Skeletal muscle cell (primary cell): ENCODE measurements at places on chromosomes 5 and 9.
A peak's percentile ranks its signal among the peaks of the same experiment; 100 is the strongest.

- no peak for DNase-seq
Measured at GRCh38 chr9:85716031-85716877, 25.5 kb downstream of the AGTPBP1 start.

GRCh38 chr9:90851444-90851843, 49.8 kb downstream of the SYK start:
- no peak for DNase-seq

GRCh38 chr5:58197875-58198274, 262.0 kb downstream of the PLK2 start:
- no peak for DNase-seq

GRCh38 chr5:175902026-175902425, 30.6 kb downstream of the CPLX2 start:
- DNase-seq, result no peak

DNA sequence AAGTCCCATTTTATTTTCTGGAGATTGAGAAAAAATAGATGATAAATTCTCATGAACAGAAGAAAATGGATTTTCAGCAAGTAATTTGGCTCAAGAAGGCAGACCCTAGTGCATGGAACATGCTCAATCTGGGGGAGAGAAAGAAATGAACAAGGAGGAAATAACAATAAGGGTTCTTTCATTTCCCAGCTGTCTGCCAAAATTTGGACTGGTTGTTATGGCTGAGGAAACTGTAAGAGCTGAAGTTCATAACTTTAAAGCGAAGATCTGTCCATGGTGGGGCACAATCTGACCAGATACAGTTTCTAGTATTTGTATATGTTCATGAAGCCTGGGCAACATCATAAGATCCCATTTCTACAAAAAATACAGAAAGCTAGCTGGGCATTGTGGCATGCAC, 1386.5 kb upstream of the DMAC1 start:
- DNase-seq, result no peak

- DNase-seq, result no peak
Measured at GRCh38 chr9:7906783-7907550, 107.4 kb upstream of the DMAC1 start.

DNA sequence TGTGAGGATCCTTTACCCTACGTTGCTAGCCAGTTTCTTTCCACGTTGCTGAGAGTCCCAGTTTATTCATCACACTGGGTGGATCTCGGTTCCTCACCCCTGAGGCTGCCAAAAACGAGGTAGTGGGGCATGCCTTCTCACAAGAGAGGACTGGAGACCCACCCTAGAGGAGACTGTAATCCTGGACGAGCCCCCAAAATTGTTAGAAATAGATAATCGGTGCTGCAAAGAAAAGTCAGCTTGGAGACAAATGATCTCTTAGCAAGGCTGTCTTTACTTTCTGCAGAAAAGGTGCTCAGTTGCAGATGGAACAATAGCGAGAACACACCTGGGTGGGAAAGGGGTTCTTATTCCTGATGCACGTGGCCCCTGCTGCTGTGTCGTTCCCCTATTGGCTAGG, 101.8 kb downstream of the TMEM167A start:
- no peak for DNase-seq

DNA sequence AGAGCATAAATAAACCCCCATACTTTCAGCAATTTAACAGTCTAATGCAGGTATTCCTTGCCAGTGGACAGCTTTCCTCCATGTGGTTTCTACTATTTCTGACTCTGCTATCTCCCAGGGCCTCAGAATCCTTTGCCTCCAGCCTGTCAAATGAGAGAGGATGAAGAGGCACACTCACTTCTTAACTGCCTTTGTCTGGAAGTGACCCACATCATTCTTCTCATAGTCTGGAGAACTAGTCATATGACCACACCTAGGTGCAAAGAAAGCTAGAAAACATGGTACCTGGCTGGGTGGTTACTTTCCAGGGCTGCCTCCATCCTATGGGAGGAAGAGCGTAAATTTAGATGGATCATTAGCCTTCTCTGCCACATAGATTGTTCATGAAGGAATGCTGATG, 22.5 kb downstream of the PALM2AKAP2 start:
- DNase-seq, result no peak

- DNase-seq, result no peak
Measured at GRCh38 chr9:126326228-126327005, at the start of gene MVB12B. TSS of gene MVB12B (plus strand) at chr9:126326829. CDS start at chr9:126326930, 101 bp downstream.

GRCh38 chr9:4923141-4923540, 61.9 kb upstream of the JAK2 start:
- DNase-seq, result no peak

- no peak for DNase-seq
Measured at GRCh38 chr5:58022055-58022454, 437.8 kb downstream of the PLK2 start.

GRCh38 chr5:115262321-115263077, at the start of gene PGGT1B:
TSS of gene PGGT1B (minus strand) at chr5:115262877. CDS start at chr5:115262851, 26 bp downstream.
- no peak for DNase-seq

GRCh38 chr5:68345171-68345570, 129.6 kb downstream of the PIK3R1 start:
- no peak for DNase-seq

GRCh38 chr9:112446526-112446925, 40.1 kb upstream of the KIAA1958 start:
- DNase-seq, result no peak

GRCh38 chr5:138351056-138351455, 1.4 kb upstream of the KDM3B start:
- DNase-seq, result peak; percentile 75

DNA sequence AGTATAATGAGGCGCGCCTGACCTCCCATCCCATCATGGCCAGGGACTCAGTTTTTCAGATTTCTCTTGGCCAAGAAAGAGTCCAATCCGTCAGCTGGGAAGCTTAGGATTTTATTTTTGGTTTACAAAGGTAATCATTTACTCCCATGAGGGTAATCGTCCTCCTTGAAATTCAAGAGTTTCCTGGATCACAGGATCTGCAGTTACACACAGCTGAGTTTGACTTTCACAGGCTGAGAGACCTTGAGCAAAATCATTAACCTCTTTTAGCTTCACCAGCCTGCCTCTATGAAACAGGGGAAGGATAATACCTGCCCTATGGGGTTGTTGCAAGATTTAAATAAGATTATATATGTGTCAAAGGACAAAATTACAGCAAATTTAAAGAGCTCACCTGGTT, 15.4 kb upstream of the AK3 start:
- DNase-seq, result no peak

GRCh38 chr9:124010303-124010664, 1.3 kb upstream of the LHX2 start:
- DNase-seq, result no peak

- no peak for DNase-seq
Measured at GRCh38 chr5:56112526-56113121, 117.9 kb upstream of the IL6ST start.

DNA sequence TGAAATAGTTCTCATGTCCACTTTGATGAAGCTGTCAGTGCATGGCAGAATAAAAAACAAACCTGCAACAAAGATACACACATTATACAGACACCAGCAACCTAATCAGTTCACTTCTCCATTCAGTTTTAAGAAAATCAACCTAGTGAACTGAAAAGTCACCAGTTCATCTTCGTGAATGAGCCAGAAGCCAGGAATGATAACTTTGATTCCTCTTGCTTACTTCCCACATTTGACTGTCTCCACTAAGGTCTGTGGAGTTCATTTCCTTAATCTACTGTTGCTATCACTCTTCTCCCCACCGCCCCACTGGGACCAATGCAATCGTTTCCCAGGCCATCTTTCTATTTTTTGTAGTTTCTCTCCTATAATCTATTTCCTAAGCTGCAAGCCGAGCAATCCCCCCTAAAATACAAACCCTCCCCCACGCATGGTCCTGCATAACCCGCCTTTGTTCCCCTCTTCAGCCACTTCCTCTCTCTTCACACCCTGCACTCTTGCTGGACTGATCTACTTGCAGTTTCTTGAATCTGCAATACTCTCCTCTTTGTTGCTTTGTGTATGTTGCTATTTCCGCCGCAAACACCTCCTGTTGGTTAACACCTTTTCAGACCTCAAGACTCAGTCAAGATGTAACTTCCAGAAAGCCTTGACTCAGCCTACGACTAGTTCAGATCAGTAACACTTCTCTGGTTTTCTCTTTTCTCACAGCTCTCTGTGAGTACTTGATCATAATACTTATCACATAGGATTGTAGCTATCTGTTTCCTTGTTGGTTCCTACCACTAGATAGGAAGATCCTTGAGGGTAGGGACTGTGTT, 16.6 kb downstream of the STOM start:
- no peak for DNase-seq

- DNase-seq, result no peak
Measured at GRCh38 chr5:74272831-74273451, 367.6 kb downstream of the ENC1 start.

- no peak for DNase-seq
Measured at GRCh38 chr5:176621661-176622079, 8.7 kb downstream of the SNCB start.

- DNase-seq, result no peak
Measured at GRCh38 chr5:102921341-102922044, 166.4 kb downstream of the PAM start.

- DNase-seq, result no peak
Measured at GRCh38 chr5:44868541-44868940, 59.8 kb downstream of the MRPS30 start.

DNA sequence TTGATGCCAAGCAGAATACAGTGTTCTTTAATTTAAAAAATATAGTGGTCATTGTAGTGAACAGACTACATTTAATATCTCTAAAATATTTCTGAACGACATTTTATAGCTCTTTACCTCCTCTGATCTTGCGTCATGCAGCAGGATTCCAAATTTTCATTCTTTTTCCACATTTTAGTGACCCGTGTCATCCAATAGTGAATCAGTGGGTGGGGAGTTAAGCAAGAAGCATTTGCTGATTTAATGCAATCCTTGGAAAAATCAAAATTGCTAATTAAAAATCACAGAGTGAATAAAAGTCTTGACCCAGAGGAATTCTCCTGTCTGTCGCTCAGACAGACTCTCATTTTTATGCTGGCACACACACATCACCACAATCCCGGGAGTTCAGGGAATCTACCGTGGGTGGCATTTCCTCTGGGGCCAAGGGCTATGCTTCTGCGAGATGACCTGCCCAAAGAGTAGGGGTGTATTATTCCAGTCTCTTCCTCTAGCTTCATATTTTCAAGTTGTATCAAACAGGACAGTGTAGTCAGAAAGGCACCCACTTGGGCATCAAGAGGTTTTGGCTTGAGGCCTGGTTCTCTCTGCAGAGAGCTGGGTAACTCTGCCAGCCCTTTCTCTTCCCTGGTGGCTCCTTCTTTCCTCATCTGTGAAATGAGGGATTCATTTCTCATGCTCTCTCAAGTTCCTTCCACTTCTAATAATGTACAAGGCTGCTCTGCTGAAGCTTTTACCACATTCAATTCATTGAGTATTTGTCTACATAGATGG, 24.8 kb upstream of the OTP start:
- DNase-seq, result no peak

DNA sequence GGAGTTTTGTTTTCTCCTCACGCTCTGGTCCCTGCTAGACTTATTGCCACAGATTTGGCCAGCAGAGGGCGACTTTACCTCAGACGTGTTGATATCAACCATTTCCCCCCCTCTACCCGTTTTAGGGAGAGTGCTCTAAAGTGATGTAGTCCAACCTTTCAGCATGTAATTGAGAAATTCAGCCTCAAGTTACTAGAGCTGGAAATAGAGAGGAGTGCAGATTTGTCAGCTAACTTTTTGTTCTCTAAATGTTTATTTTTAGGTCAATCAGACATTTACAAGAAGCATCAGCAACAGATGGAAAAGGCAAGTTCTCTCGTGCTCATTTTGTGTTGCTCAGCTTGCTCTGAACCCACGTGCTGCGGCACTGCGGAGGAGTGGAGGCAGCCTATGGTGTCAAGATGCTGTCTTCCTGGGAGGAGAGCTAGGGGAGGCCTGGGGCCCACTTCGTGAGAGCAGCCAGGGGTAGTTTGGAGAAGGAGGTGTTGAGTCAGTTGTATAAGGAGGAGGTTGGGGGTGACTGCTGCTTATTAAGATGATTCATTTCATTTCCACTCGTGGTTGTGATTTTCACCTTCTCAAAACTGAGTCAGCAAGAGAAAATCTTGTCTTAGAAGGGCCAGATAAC, 53.6 kb downstream of the GPR107 start:
- peak; percentile 43 for DNase-seq

DNA sequence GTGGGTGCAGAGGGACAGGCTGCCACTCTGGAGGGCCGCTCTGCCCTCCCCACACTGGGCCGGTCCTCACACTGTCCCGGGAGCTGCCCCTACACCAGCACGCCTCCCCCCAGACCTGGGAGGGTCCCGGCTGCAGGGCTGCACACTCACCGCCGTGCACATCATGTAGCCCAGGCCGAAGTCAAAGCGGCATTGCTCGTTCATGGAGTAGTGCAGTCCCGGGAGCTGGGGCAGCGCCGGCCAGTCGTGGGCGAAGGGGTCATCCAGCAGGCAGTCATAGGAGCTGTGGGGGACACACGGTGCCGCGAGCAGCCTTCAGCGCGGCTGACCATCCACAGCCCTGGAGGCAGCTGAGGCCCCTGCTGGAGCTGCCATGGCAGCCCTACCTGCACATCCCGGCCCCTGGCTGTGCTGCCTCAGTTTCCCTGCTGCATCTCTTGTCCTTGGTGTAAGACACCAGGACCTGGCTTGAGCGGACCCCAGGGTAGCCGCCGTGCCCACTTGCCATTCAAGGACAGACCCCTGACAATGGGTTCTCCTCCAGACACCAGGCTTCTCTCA, 93.2 kb downstream of the ZNF354C start:
- no peak for DNase-seq

DNA sequence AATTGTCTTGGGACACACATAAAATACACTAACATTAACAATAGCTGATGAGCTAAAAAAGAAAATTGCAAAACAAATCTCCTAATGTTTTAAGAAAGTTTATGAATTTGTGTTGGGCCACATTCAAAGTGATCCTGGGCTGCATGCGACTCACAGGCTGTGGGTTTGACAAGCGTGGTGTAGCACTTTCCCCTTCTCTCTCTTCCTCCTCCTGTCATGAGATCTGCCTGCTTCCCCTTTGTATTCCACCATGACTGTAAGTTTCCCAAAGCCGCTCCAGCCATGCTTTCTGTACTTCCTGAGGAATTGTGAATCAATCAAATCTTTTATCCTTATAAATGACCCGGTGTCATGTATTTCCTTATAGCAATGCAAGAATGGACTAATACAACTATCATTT, 178.0 kb downstream of the TLR4 start:
- DNase-seq, result no peak

GRCh38 chr9:85742597-85742936, 813 bp upstream of the AGTPBP1 start:
- DNase-seq, result peak; percentile 64

DNA sequence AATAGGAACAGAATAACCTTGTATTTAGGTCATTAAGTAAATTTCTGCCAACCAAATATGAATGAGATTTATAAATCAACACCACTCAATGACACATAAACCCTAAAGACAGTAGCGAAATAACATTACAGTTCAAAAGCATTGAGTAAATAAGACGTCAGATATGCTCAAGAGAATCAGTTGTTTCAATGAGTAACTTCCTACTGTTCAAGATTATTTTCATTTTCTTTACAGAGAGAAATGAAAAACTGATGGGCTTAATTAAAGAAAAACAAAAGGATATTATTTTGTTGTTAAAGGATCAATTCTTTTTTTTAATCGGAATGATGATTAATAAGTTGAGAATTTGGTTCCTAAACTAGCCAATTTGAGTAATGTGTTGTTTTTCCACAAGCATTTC, 150.1 kb downstream of the BNC2 start:
- DNase-seq, result no peak

GRCh38 chr5:93623153-93623552, 40.1 kb downstream of the NR2F1 start:
- DNase-seq, result no peak

- DNase-seq, result no peak
Measured at GRCh38 chr5:149434162-149435014, 55.3 kb upstream of the IL17B start.

- DNase-seq, result no peak
Measured at GRCh38 chr5:45454114-45454513, 242.1 kb downstream of the HCN1 start.
